NCI-H460 (cell line): ENCODE measurements at places on chromosomes 5 and 9. TPM values are rescaled to one million over a fixed set of nuclear protein-coding genes. Genes with fewer than 3 reads are reported as not detected.

Gene LMX1B
- 1.2 and 1.9 TPM in 2 replicates for total RNA-seq

Gene RNF183
- 0.32 TPM in 1 of 2 replicates, not detected in the other for total RNA-seq

Gene FOXD4L4
- total RNA-seq: 0.07 TPM in 1 of 2 replicates, not detected in the other

Gene C9
- not detected in 2 replicates for total RNA-seq

Gene C7
- total RNA-seq: not detected in 2 replicates

Gene CFAP77
- total RNA-seq: not detected in 2 replicates

Gene CDC20B
- total RNA-seq: not detected in 2 replicates

Gene SCGB3A2
- not detected in 2 replicates for total RNA-seq

Gene RAPGEF6
- total RNA-seq: 15.6 and 17.4 TPM in 2 replicates

Gene FAM219A
- total RNA-seq: 7.7 and 9.3 TPM in 2 replicates

Gene ELL2
- total RNA-seq: 87.5 and 92.3 TPM in 2 replicates

Gene LTC4S
- total RNA-seq: 0.81 and 0.87 TPM in 2 replicates

Gene ARHGEF39
- total RNA-seq: 5.0 and 7.5 TPM in 2 replicates

Gene STKLD1
- total RNA-seq: 0.59 TPM in 1 of 2 replicates, not detected in the other

Gene REEP2
- total RNA-seq: 2.3 and 2.4 TPM in 2 replicates

Gene SLC36A2
- total RNA-seq: not detected in 2 replicates

Gene VLDLR
- 14.5 and 21.5 TPM in 2 replicates for total RNA-seq

Gene CXCL14
- 0.12 and 0.26 TPM in 2 replicates for total RNA-seq

Gene C9orf50
- 0.20 TPM in 1 of 2 replicates, not detected in the other for total RNA-seq

Gene ABCA2
- 21.0 and 25.0 TPM in 2 replicates for total RNA-seq

Gene EIF4EBP3
- total RNA-seq: 1.4 and 1.7 TPM in 2 replicates
